MV-4-11 (cell line): ENCODE measurements at places on chromosomes 6 and 20.

DNA sequence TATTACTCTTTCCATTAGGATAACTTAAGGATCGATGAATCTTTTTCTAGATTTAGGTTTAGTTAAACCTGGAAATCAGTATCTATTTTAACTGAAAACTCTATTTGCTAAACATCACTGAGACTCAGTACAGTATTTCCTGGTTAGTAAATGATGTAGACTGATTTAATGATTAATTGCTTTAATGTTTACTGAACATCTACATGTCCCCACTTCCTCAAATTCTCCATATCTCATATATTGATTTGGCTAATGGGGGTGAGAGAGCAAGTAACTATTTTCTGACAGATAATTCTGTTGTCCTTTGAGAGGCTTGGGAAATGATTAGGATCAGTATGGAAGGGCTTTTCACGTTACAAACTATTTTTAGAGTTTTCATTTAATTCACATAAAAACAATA lies 10.3 kb downstream of the MKKS start:
- no peak for DNase-seq

DNA sequence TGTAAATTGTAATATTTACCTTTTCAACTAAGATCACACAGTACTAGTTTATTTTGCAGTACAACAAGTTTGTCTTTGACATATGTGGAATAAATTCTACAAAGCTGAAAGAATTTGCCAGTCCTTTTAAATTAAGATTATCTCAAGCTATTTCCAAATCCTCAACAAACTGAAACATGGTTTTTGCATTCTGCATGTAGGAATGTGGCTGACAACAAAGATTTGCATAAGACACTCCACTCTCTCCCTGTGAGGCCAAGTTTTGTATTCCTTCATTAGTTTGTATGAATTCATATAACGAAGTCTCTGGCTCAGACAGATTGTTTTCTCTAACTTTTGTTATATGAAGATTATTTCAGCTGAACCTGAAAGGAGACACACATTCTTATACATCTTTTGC lies 124.1 kb upstream of the THEMIS start:
- DNase-seq: no peak

GRCh38 chr6:136960781-136961180 lies 38.7 kb downstream of the SLC35D3 start:
- no peak for DNase-seq

- no peak for DNase-seq
Measured at GRCh38 chr6:16901782-16902181, 140.5 kb upstream of the ATXN1 start.

DNA sequence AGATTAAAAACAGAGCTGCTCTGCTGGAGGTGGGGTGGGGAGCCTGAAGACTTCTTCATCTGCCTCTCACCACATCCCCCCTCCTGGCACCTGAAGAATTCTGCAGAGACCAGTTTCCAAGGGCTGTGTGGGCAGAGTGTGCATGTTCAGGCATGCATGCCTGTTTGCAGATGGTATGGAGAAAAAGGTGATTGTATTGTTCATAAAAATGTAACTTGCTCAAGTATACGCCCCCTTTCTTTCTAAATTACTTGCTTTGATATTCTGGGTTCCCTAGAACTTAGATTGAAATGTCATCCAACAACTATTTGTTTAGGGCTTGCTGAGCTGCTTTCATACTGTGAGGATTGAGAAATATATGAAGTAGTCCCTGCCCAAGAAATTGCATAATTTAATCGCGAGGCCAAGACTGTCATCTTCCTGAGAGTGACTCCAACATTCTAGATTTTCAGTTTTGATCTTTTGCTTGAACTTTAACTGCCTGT lies 83.6 kb downstream of the LCA5 start:
- DNase-seq: peak; percentile 44

DNA sequence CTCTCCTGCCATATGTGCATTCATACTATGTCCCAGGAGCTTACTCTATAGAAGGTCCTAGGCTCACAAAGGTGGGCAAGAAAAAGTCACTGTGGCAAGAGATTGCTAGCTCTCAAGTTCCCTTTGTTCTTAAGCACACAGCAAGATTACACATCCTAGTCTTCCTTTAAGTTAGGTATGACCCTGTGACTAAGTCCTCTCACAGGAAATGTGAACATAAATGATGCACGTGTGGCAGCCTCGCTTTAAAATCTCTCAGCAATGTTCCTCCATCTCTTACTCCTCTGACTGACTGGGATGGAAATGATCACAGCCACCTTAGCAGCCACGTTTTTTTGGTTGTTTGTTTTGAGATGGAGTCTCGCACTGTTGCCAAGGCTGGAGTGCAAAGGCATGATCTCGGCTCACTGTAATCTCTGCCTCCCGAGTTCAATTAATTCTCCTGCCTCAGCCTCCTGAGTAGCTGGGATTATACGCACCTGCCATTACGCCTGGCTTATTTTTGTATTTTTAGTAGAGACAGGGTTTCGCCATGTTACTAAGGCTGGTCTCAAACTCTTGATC lies 35.7 kb upstream of the HAO1 start:
- no peak for DNase-seq

DNA sequence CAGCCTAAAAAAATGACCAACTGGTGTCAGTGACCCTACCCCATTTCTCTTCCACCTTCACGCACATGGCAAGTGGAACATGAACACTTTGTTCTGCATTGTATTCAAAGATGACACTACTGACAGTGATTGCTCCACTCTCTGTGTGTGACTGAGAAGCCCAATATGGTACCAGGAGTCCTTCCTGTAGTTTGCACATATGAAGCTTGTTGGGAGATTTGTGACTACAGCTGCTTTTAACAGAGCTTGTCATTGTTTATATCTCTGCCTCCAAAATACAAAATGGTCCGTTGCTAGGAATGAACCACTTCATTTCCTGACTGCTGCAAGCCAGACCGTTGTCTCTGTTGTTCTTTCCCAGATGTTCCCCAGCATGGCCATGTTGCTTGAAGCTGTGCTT lies 140.3 kb upstream of the TCF21 start:
- DNase-seq: no peak

DNA sequence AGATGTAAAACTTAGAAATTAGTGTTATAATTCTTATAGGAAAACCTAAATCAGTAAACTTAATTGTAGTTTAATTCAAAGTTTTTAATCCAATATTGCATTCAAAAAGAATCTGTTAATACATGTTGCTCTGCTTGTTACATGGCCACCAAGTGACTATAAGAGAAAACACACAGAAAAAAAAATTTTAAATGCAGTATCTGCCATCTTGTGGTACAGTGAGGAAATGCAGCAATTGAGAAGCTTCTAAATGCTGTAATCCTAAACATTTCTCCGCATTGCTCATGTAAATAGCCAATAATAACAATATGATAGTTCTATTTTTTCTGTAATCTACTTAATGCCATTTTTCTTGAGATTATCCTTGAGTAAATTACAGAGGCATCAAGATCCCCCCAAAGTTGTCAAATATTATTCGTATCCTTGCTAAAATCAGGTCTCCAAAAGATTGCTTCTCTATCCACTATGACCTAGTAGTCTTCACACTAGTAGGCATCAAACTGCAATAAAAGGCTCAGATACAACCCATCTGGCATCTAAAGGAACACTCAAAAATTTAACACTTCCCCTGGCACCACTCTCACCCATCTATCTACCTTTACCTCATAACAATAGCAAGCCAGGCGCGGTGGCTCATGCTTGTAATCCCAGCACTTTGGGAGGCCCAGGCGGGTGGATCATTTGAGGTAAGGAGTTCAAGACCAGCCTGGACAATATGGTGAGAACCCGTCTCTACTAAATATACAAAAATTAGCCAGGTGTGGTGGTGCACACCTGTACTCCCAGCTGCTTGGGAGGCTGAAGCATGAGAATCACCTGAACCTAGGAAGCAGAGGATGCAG lies 34.6 kb downstream of the HDAC2 start:
- peak; percentile 52 for DNase-seq

DNA sequence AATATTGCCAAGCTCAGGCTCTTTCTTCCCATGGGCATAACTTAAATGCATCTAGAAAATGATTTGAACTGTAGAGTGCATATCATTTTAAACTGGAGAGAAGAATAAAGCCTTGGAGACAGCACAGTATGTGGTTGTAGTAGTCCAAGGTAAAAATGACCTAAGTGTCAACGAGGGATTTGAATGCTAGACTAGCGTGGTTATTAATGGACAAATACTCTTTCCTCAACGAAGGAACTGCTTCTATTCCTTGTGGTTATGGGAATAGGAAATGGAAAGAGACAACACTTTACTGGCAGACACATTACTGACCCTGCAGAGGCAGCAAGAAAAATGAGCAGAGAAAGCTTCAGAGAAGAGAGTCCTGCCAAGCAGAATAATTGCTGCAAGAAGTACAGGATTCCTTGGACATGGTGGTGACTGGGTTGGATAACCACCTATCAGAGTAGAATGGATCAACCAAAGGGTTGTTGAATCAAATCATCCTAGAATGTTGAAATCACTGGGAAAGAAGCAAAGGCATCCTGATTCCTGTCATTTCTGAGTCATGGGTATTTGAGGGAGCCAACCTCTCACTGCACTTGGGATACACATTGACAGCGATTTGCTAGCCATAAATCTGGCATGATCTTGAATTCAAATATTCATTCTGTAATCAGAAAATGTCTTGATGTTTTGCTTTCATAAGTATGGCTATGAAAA lies 258.1 kb upstream of the EPHA7 start:
- no peak for DNase-seq

DNA sequence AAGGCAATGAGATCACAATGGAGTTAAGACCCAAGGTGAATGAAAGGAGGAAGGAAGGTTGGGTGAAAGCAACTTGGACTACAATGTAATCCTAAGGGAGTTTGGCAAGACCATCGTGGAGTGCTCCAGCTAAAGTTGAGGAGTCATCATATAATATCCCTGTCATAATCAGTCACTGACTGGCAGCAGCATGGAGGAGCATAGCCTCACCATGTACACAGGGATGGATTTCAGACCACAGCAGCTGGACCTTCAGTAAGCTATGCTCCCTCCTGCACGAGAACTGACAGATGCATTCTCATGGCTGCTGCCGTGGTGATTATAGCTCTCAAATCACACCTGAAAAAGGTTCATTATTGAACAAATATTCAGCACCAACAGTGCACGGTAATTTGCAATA lies 43.0 kb downstream of the GOPC start:
- no peak for DNase-seq

- DNase-seq: no peak
Measured at GRCh38 chr20:37988306-37988954, 44.8 kb downstream of the TTI1 start.

DNA sequence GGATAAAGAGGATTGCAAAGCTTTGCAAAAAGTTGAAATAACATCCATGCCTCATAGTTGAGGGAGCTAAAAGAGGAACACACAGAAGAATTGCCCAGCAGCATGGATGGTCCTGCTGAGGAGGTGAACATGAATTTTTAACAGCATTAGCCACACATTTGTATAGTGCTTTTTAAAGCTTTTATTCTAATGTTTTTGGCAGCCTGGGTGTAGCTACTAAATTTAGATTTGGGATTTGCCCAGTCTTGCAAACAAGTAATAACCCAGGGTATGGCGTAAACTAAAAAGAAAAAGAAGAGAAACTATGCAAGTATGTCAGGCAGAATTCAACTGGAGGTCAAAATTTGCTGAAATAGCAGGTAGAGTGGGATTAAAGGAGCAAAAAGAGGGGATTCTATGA lies 75.1 kb upstream of the PTPRK start:
- no peak for DNase-seq

- DNase-seq: no peak
Measured at GRCh38 chr6:137049095-137049494, 4.3 kb upstream of the IL20RA start.

DNA sequence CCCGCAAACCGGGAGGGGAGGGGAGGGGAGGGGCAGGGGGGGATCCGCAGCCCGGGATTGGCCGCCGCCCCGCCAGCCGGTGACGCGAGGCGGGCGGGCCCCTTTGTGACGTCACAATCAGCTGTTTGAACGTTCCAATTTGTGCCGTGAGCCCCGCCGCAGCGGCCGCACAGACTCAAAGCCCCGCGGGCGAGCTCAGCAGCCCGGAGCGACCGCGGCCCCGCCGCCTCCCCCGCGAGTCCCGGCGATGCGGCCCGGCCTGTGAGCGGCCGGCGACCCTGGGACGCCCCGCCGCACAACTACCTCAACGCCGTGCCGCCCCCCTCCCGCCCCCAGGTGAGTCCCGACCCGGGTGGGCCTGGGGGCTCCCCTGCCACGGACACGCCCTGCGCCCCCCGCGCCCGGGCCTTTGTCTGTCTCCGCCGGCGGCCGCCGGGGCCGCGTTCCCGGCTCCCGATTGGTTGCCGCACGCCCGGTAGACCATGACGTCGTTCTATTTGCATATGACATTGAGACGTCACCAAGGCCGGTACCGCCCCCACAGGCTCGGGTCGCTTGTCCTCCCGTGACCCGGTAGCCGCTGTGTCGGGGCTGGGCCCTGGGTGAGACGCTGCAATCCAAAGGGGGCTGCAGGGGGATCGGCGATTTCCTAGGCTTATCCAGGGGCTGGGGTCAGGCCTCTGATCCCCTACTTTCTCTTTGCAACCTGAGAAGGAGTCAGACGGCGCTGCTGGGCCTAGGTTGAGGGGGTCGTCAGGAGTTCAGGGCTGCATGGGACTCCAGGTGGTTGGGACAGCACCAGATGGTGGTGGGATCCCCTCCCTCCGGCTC lies at the start of gene TP53INP2:
TSS of gene TP53INP2 (plus strand) at position 168 of the 831 bp plus-strand sequence. CDS start 4,396 bp downstream, outside the sequence.
- peak; percentile 75 for DNase-seq

- no peak for DNase-seq
Measured at GRCh38 chr6:166636191-166636933, 9.3 kb upstream of the RPS6KA2 start.

DNA sequence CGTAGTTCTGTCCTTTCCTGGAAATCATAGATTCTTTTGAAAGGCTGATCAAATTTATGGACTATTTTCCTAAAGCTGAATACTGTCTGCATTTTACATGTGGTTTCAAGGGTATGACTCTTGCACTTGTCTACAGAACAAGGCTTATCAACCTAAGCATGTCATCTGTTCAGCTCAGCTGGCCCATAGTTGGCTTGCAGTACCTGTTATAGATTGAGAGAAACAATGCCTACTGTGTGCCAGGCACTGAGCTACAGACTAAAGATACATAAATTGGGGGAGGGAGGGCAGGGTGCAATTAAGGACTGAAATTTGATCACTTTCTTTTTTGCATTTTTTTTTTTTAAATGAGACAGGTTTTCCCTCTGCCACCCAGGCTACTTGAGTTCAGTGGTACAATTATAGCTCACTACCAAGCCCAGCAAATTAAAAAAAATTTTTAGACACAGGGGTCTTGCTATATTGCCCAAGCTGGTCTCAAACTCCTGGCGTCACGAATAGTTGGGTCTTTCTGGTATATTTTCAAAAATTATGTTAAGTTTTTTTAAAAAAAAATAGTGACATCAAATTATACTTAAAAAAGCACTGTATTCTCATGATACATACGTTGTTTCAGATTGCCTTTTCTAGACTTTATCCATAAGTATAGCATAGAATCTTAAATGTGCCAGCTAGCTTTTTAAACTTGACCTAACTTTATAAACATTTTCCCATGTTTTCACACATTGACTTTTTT lies 52.2 kb downstream of the RREB1 start:
- no peak for DNase-seq
